ENCODE measurements at places on chromosomes 3 and 15.

DNA sequence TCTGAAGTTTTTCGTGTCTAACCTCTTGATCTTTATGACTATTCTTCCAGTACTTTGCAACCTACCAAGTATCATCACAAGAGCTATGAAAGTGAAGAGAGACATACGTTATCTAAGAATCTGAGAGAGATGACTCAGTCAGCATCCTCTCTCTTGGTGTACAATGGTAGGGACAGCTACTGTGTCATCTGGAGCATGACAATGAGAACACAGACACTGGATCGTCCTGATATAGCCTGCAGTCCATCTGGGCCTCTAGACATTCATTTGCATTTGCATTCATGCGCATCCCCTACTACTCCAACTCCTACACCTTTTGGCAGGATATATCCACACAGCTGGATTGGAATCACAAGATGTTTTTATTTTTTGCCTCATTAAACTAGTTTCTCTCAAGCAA, 115.2 kb downstream of the PEX5L start:
- DNase-seq = no peak

GRCh38 chr3:195548987-195549386, 5.9 kb upstream of the PPP1R2 start:
- no peak for DNase-seq

GRCh38 chr15:33093222-33093621, 101.3 kb downstream of the FMN1 start:
- no peak for DNase-seq

- DNase-seq = no peak
Observed at GRCh38 chr15:51483985-51484384, 138.6 kb downstream of the DMXL2 start.

DNA sequence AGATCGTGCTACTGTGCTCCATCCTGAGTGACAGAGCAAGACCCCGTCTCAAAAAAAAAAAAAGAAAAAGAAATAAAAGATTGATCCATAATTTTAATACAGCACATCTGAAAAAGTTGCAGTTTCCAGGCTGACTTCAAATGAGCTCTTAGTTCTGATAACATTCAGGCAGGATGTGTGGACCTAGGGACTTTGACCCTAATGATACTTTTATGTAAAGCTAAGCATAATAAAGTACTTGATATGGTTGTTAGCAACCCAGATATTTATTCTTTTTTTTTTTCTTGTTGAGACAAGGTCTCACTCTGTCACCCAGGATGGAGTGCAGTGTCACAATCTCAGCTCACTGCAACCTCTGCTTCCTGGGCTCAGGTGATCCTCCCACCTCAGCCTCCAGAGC, 10.8 kb upstream of the GK5 start:
- no peak for DNase-seq

GRCh38 chr3:20401253-20401652, 215.2 kb upstream of the SGO1 start:
- no peak for DNase-seq

- DNase-seq = no peak
Observed at GRCh38 chr3:62103531-62103930, 269.8 kb downstream of the FEZF2 start.

- no peak for DNase-seq
Observed at GRCh38 chr15:32685576-32685975, 32.2 kb upstream of the GREM1 start.

GRCh38 chr3:10361375-10361774, 40.5 kb upstream of the SEC13 start:
- DNase-seq = no peak

DNA sequence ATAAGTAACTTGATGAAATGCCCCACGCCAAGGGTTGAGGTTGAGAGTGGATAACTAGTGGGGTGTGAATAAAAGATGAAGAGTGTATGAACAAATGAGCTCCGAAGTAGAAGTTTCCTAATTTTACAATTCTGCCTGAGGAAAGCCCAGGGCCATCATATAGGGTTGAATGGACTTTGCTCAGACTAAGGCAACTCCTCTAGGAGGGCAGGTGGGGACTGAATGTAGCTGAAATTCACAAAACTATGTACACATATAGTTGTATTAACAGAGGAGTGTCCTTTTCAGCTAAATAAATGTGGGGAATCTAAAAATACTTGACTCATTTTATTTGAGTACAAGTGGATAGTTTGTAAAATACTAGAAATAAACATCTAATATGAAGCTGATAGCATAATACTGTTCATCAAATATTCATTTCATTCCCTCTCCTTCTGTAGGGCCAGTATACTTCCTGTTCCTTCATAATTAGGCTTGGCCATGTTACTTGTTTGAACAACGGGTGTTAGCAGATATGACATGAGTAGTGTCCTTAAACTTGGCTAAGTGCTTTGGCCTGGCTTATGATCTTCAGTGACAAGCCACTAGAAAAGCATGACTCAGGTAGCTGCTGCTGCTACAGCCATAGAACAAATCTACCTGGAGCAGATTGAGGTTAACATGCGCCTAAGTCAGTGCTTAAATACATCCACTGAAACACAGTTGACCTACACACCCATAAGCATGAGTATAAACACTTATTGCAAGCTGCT, 26.5 kb downstream of the PLSCR1 start:
- DNase-seq = no peak

DNA sequence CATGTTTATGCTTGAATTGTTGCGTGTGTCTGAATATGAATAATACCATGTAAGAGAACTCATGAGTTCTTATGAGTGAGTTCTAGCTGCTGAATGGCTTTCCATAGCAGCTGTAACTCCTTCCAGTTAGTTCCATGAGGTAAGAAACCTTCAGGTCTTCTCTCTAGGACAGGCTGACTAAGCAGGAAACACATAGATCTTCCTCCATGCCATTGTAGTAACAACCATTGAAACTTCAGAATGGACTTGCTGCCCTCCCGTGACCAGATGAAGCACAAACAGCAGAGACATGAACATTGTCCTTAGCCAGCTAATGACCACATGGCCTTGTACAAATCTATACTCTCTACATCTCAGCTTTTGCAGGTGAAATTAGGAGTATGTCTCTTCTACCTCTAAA, 200.0 kb downstream of the ZNF385D start:
- no peak for DNase-seq

DNA sequence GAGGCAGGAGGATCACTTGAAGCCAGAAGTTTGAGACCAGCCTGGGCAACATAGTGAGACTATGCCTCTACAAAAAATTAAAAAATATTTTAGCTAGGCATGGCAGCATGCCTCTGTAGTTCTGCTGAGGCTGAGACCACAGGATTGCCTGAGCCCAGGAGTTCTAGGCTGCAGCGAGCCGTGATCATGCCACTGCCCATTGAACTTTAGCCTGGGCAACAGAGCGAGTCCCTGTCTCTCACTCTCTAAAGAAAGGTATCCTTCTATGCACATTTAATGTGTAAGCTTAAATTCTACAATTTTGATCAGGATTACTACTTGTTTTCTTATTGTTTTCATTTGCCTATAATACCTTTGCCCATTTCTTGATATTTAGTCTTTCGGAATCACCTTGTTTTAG, 26.8 kb downstream of the GALK2 start:
- no peak for DNase-seq

GRCh38 chr3:153246806-153247205, 84.8 kb downstream of the RAP2B start:
- DNase-seq = no peak

DNA sequence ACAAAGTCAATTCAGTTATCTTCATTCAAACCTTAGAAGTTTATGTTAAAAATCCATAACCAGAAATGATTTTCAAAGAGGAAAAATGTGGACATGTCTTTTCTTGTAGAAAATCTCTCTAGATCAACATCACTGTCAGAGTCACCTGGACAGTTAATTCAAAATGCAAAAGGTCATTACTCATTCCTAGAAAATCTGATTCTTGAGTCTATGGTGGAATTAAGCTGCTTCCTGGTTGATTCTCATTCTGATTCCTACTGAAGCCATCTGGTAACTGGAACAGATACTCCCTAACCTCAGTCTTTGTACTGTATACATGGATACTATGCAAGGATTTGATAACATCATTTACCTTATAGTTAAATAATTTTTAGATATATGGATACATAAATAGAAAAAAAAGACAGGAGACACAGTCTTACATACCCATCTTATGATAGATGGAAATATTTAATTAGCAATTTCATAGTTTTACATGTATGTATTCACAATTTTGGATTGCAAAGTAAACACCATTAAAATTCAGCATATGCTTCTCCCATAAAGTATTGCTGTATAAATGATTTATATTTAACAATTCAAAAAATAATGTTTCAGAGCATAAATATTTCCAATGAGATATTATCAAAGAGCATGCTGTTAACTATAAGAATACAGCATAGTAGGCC, 693.2 kb upstream of the CCDC54 start:
- DNase-seq = no peak
